ENCODE measurements at places on chromosomes 2 and 18. TPM values are rescaled to one million over a fixed set of nuclear protein-coding genes. Genes with fewer than 3 reads are reported as not detected.

Gene HTR2B
- total RNA-seq: not detected

Gene LAPTM4A
- total RNA-seq: 90.9 TPM

Gene INHA
- total RNA-seq: not detected

Gene CYP27C1
- total RNA-seq: not detected

Gene MAB21L4
- total RNA-seq: not detected

Gene CCDC74A
- total RNA-seq: 0.84 TPM

Gene ST8SIA3
- total RNA-seq: not detected

Gene OSBPL1A
- total RNA-seq: 4.2 TPM

Gene CNDP1
- total RNA-seq: not detected

Gene GPR155
- total RNA-seq: 12.9 TPM

Gene PSMD1
- total RNA-seq: 40.3 TPM

Gene RUFY4
- total RNA-seq: 1.0 TPM

Gene QPCT
- total RNA-seq: 49.5 TPM

Gene NXPH2
- not detected for total RNA-seq

Gene UGT1A3
- total RNA-seq: not detected

Gene ACVR1C
- 4.1 TPM for total RNA-seq

Gene PLA2R1
- total RNA-seq: not detected

Gene CDH19
- not detected for total RNA-seq

Gene ZSWIM2
- total RNA-seq: not detected

Gene UGT1A4
- not detected for total RNA-seq

Gene MTIF2
- total RNA-seq: 16.6 TPM

Gene SUMO1
- total RNA-seq: 100 TPM

Gene TDRD15
- 0.10 TPM for total RNA-seq

Gene IL18RAP
- 33.5 TPM for total RNA-seq

Data from mononuclear cell (primary cell).